ENCODE measurements at places on chromosomes 1 and 21. TPM values are rescaled to one million over a fixed set of nuclear protein-coding genes. Genes with fewer than 3 reads are reported as not detected.

DNA sequence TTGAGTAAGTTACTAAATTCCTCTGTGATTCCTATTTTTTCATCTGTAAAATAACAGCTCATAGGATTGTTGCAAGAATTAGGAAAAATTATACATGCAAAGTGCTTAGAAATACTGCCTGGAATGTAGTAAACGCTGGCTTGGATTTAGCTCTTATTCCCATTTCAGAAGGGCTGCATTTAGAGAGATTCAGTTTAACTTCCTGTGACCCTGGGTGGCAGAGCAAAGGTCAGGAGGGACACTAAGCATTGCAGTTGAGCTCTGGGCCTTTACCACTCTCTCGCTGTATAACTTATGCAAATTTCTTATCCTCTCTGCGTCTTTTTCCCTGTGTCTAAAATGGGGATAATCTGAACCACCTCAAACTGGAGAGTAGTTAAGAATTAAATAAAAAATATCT is 241.0 kb upstream of the POU3F1 start:
- no peak overlapping the region for H3K27ac ChIP-seq
- no peaks in the 10 kb centered on the region for H3K36me3 ChIP-seq
- DNase-seq, result no peak
- no peaks in the 10 kb centered on the region for H3K4me1 ChIP-seq

DNA sequence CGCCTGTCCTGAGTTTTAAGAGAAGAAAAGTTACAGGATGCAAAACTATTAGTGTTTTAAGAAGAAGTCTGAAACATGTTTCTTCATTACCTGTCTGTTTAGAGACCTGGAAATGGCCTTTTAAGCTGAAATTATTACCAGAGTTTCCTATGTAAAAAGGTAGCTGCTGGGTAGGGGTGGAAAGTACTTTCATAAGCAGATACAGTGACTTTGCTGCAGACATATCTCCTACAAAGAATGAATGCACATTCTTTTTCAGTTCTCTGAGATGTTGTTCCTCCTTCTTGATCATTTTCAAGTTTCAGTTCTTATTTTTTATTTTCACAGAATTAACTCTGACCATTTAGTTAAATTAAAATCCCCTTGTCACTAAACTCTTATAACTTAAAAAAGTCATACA is 1329.6 kb downstream of the KCNT2 start:
- no peak overlapping the region for H3K27ac ChIP-seq
- no peaks in the 10 kb centered on the region for H3K27me3 ChIP-seq
- H3K36me3 ChIP-seq, result no peaks in the 10 kb centered on the region
- no peak for DNase-seq
- no peak overlapping the region for H3K4me3 ChIP-seq

DNA sequence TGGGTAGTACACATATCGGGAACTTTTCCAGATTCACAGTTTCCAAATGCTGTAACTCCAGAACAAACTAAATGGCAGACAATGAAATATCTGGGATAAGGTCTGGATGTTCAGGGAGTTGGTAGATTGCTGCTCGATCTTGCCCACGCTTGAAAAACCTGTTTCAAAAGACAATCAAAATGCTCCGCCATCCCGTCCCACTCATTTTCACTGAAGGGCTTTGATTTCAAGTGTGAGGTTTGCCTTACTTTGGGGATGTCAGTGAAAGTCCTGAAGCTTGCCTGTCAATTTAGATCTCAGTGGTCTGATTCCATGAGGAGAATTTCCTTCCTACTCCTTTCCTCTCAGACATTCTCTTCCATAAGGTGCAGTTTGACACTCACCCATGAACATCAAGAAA is 236.3 kb upstream of the KCNK2 start:
- H3K4me3 ChIP-seq, result no peak overlapping the region
- no peak for DNase-seq
- no peak overlapping the region for H3K27ac ChIP-seq

GRCh38 chr1:183910845-183911244 is 105.9 kb downstream of the RGL1 start:
- H3K27me3 ChIP-seq, result no peaks in the 10 kb centered on the region
- H3K27ac ChIP-seq, result peak overlapping the region; percentile 69
- peaks cover 75% of the 10 kb centered on the region for H3K36me3 ChIP-seq
- H3K4me1 ChIP-seq, result peaks cover 7% of the 10 kb centered on the region

The ZZZ3 gene
- total RNA-seq, result 42.3 TPM

The HSD3B1 gene
- not detected for total RNA-seq

The LCE1A gene
- not detected for total RNA-seq

The PCP4L1 gene
- total RNA-seq, result 6.6 TPM
